ENCODE measurements at places on chromosomes 13 and 19.

GRCh38 chr13:109454167-109454917, 332.0 kb downstream of the IRS2 start:
- DNase-seq, result no peak

DNA sequence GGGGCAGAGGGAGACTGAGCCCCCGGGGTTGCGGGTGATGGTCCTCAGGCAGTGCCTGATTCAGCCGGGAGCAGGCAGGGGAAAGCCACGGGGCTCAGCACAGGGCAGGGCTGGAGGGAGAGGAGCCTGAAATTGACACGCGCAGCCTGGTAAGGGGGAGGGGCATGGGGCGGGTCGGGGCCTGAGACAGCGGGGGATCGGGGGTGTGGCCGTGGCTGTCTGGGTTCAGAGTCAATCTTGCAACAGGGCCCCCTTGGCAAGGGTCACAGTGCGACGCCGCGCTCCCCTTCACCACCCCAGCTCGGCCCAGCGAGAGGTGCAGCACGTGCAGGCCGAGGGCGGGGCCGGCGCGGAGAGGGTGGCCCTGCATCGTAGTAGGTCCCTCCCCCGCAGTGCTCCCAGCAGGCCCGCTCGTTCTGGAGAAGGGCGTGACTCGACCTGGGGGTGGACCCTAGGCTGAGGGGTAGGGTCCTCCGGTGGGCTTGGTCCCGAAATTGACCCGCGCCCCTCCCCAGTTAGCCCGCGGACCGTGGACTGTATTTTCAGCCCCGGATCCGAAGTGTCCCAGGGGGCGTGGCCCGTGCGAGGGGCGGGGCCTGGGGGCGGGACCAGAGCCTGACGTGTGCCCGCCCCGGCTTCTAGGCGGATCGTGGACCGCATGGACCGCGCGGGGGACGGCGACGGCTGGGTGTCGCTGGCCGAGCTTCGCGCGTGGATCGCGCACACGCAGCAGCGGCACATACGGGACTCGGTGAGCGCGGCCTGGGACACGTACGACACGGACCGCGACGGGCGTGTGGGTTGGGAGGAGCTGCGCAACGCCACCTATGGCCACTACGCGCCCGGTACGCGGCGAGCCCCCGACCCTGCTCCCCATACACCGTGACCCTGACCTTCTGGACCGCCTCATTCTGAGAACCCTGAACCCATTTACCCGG, 6.0 kb downstream of the RCN3 start:
- peak; percentile 94 for DNase-seq

GRCh38 chr19:13976446-13976845, 24.1 kb downstream of the DCAF15 start:
- DNase-seq, result no peak

- DNase-seq, result no peak
Observed at GRCh38 chr13:29081036-29081435, 260.9 kb downstream of the MTUS2 start.

DNA sequence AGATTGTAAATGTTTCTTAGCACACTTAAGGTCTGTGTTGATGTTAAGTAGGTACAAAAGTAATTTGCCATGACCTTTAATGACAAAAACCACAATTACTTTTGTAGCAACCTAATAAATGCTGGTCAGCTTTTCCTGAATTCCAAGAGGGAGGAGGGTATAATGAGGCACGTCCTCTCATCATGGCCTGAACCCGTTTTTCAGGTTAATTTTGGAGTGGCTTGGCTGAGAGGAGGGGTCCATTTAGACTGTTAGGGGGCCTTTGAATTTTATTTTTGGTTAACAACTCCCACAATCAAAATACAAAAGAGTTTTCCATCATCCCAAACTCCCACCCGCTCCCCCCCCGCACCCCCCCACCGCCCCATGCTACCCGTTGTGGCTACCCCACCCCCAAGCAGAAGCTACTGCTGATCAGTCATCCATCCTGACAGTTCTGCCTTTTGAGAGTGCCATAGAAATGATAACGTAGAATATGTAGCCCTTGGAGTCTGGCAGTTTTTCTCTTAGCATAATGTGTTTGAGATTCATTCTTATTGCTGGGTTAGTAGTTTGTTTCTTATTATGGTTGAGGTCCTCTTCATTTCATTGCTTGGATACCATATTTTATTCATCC, 14.4 kb upstream of the PLEKHF1 start:
- DNase-seq, result no peak

DNA sequence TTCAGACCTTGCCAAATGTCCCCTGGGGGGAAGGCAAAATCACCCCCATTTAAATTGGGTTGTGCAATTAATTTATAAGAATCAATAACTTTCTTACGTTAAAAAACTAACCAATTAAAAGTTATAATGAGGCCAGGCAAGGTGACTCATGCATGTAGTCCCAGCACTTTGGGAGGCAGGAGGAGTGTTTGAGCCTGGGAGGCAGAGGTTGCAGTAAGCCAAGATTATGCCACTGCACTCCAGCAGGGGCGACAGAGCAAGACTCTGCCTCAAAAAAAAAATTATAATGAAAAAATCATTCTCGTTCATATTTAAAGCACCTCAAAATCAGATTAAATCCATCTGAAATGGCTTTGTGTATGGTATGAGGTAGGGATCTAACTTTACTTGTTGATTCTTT, 18.4 kb upstream of the SIGLEC14 start:
- DNase-seq, result no peak

DNA sequence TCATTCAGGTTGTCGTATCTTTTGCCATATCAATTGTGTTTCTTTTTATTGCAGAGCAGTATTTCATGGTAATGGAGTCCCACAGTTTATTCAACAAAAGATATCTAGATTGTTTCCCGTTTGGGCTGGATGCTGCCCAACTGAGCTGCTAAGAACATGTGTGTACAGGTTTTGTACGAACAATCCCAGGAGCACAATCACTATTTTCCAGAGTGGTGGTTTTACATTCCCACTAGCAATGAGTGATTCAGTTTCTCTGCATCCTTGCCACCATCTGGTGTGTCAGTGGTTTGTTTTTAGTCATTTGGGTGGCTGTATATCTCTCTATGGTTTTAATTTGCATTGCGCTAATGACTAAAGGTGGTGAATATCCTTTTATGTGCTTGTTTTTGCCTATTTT, 52.7 kb upstream of the ZDHHC20 start:
- DNase-seq, result no peak

DNA sequence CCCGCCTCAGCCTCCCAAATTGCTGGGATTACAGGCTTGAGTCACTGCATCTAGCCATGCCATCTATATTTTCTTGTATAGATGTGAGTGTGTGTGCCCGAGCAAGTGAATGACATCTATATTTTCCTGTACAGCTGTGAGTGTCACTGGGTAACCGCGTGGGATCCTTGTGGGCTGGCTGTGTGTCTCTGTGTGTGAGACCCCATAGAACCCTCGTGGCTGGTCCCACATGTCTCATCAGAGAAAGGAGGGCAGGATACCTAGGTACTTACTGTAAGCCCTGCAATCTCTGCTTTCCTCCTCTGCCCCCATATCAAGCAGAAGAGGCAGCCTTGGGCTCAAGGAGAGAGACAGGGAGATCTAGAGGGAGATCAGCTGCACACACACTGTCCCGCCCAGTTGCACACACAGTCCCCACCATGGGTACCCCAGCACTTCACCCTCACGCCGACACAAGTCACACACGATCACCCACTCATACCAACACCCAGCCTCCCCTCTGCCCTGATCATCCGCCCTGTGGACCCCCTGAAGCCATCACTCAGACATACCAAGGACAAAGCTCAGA, 655 bp downstream of the DENND1C start:
- no peak for DNase-seq

GRCh38 chr19:16094360-16095070, 17.2 kb upstream of the RAB8A start:
- DNase-seq, result no peak

DNA sequence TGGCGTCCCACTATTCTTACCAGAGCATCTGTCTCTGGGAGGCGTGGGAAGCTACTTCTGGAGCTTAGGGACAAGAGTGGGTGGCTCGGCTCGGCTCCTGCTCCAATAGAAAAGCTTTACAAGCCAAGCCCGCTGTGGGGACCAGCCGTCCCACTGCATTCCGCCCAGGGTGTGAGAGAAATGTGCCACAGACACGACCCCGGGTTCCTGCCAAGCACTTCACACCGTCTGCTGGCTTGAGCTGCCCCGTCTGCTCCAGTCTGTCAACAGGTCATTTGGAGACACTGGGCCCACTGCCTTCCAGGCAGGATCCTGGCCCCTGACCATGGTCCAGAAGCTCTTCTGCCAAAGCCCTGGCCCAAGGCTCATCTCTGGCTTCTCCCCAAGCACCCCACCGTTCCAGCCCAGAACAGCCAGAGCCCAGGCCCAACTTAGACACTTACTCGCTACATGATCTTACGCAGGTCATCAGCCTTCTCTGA, 6.5 kb upstream of the FKRP start:
- no peak for DNase-seq

- no peak for DNase-seq
Observed at GRCh38 chr13:26867451-26868091, 107.0 kb upstream of the GPR12 start.

GRCh38 chr13:51608857-51609406, 24.7 kb downstream of the WDFY2 start:
- no peak for DNase-seq

DNA sequence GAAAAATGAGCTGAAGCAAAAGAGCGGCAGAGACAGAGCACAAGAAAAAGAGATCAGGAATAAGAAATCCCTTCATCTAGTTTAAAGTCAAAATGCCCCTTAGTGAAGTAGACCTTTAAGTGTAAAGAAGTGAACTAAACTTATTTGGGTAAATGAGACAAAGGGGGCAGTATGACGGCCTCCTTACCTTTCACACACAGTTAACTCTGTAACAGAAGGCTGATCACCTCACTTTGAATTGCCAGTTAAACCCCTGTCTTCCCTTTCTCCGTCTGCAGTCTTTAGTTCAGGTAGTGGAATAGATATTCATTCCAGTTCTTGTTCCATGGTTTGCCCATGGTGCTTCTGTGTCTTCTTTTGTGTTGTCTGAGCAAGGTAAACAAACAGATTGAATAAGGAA, 1029.8 kb downstream of the DIAPH3 start:
- no peak for DNase-seq

All from spleen (tissue), 13 donors.